SHP77 treated with DMSO at 0.1 percent for 48 hours (cell line): ENCODE measurements at places on chromosomes 12 and 14.

- DNase-seq: no peak
Measured at GRCh38 chr12:111429828-111430432, 24.2 kb downstream of the SH2B3 start.

GRCh38 chr14:91396959-91397815 is 20.4 kb downstream of the CCDC88C start:
- DNase-seq: no peak

DNA sequence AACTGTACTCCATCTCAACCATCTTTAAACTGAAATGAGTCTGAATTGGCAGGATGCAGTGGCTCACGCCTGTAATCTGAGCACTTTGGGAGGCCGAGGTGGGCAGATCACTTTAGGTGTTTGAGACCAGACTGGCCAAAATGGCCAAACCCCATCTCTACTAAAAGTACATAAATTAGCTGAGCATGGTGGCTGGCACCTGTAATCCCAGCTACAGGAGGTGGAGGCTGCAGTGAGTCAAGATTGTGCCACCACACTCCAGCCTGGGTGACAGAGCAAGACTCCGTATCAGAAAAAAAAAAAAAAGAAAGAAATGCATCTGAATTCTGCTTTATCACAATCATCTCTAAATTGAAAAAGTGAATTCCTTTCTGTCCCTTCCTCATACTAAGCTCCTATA is 110.3 kb downstream of the NELL2 start:
- no peak for DNase-seq

- no peak for DNase-seq
Measured at GRCh38 chr12:15584366-15585041, 204.7 kb downstream of the EPS8 start.

- DNase-seq: no peak
Measured at GRCh38 chr12:24696800-24697199, 252.1 kb downstream of the BCAT1 start.

GRCh38 chr14:99753225-99754140 is 39.7 kb upstream of the EML1 start:
- no peak for DNase-seq

DNA sequence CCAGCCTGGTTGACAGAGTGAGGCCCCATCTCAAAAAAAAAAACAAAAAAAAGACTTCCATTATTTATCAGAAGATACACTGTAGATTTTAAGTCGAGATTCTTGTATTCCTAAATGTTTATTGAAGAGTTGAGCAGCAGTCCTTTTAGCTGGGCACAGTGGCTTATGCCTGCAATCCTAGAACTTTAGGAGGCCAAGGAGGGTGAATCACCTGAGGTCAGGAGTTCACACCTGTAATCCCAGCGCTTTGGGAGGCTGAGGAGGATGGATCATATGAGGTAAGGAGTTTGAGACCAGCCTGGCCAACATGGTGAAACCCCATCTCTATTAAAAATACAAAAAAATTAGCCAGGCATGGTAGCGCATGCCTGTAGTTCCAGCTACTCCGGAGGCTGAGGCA is 57.6 kb downstream of the HEATR5A start:
- DNase-seq: no peak

- no peak for DNase-seq
Measured at GRCh38 chr12:20549108-20549719, 145.9 kb upstream of the SLCO1C1 start.

GRCh38 chr14:99136047-99136400 is 136.0 kb downstream of the BCL11B start:
- DNase-seq: no peak

DNA sequence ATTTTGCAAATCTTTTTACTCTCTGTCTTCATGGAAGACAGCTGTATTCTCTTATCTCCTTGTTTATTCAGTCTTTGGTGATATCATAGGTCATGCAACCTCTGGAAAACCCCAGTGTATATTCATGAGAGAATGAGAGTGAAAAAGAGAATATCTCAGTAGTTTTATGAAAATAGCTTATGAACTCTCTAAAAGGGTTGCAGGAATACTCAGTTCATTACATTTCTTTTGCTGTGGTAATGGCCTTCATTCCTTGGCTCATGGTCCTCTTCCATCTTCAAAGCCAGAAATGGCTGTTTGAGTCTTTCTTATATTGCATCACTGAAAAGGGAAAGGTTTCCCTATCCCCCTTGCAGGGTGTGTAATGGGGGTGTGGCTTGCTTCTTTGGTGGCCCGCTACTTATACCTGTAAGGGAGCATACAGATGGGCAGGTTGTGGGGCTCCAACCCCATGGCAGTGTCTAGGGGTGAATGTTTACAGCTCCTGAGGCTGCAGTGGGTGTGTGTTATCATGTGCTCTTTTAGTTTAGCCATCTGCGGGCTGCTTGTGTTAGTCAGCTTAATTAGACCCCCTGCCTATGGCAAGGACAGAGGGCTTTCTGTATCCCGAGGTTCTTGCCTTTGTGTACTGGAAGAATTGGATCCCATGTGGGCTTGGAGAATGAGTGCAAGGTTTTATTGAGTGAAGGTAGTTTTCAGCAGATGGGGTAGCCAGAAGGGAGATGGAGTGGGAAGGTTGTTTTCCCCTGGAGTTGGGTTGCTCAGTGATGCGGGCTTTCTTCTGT is 150.2 kb downstream of the CCDC91 start:
- no peak for DNase-seq

DNA sequence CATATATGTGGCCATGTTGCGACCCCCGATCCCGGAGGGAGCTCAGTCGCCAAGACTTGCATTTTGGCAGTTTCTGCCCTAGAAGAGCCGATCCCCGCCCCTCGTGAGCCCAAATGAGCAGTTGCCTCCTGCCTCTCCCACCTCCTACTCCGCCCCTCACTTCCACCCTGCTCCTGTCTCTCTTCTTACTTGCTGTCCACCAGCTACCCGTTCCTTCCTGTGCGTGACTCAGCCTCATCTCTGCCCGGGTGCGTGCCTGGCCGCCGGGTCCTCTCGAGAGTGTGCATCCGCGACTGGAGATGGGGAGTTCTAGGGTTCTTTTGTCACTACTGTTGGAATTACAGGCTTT is 585 bp downstream of the GPATCH2L start:
- DNase-seq: peak; percentile 26

DNA sequence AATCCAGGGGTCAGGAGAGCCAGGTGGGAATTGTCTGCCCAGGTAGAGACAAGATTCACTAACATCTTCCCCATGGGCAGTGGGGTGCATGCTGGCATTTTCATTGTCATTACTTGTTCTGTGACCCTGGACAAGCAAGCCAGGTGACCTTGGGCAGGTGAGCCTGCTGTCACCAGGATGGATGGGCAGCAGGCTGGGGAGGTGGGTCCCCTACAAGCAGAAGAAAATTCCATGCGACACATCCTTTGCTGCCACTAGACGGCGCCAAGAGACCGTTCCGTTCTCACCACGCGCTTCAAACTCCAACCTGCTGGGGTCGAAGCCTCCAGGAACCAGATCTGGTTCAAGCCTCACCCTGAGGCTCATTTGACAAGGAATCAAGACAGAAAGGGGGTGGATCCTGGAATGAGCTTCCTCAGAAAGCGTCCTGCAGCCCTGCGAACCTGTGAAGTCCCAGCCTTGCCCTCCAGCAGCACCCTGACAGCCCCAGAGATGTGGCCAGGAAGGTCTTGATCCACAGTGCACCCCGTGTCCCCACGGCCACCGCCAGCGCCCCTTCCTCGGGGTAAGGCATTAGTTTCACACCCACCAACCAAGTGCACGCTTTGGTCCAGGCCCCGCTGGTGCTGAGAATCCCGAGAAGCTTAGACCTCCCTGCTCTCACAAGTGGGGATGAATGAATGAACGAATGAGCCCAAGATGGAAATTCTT is 3.2 kb upstream of the DYNC1H1 start:
- DNase-seq: peak; percentile 73

DNA sequence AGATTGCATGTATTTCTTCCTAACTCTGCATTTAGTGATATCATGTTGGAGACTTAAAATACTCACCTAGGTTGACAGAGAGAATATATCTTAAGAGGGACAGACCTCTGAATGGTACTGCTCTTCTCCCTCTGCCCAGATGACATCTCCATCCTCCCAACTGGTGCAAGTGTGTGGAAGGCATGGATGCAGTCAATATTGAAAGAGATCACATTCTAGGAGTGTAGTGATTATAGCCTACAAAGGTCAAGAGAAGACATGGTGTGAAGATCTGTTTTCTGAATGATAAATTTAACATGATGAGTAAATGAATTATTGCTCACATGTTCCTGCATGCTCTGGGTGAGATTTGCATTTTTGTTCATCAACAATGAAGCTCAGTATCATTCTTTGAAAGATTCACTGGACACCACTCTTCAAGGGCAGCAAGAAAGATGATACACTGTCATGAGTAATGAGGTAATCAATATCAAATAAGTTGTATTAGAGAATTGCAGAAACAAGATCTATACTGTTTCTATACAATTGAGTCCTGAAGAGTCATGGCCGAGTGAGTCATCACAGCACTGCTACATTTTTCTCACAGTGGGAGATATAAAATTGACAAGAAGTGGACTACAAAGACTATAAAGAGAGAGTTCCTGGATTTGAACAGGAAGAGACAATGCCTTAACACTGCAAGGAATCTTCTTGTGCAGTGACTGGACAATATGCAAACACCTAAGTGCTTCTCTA is 183.3 kb upstream of the KRR1 start:
- no peak for DNase-seq
